ENCODE measurements at places on chromosomes 6 and 20. TPM values are rescaled to one million over a fixed set of nuclear protein-coding genes. Genes with fewer than 3 reads are reported as not detected.

GRCh38 chr6:38813041-38813823 is 98.1 kb downstream of the DNAH8 start:
- no peak for DNase-seq

Gene EEF1A2
- total RNA-seq: 1,286 TPM

DNA sequence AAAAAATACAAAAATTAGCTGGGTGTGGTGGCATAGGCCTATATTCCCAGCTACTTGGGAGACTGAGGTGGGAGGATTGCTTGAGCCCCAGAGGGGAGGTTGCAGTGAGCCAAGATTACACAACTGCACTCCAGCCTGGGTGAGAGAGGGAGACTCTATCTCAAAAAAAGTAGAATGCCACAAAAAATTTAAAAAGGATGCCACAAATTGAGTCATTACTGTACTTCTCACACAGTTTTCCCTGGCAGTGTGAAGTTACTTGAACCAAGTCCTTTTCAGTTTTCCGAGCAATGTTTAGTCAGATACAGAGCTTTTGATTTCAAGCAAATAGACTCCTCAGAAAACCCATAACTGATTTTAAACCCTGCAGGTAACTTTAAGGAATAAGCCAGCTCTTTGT is 53.3 kb downstream of the TNFRSF21 start:
- DNase-seq: no peak

Gene MACROD2
- total RNA-seq: 3.6 TPM

- no peak for DNase-seq
These were observed 48.1 kb downstream of the RIPOR2 start for GRCh38 chr6:24887545-24888140.

DNA sequence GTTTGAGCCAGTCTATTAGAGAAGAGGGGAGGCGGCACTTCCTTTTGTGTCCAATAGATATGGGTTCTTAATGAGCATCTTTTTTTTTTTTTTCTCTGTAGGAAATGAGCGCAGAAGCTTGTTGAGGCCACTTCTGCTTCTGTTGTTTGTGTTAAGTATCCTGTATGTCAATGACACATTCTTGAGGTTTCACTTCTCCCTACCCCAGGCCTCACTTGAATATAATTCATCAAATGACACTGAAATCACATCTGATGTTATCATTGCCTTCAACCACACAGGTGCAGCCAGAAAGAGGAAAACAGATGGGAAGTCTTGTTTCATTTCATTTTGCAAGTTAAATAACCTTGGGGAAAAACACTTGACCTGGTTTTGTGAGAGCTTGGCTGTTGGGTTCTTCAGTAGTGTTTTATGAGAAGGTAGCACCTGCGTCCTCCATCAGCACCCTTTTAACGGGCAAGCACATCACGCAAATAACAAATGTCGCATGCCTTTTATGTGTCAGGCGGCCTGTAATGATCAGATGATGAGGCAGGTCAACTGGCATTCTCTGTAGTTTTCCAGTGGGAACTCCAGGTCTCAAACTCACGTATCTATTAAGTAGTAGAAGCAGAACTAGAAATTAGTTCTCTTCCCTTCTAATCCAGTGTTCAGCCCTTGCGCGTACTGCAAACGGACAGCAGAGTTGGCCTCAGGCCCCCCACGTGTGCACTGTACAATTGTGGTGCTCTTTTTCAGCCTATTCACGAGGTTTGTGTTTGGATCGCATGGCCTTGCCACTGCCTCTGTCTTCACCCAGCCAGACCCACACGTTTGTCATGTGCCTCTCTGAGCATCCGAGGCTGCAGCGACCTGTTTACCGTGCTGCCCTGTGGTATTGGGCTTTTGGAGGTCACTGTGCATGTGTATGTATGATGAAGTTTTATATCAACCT is 23.5 kb downstream of the PLEKHG1 start:
- no peak for DNase-seq

GRCh38 chr20:1370548-1371110 is 22.2 kb downstream of the FKBP1A start:
- no peak for DNase-seq

- DNase-seq: peak; percentile 64
These were observed 92.1 kb downstream of the TASP1 start for GRCh38 chr20:13546497-13547131.

DNA sequence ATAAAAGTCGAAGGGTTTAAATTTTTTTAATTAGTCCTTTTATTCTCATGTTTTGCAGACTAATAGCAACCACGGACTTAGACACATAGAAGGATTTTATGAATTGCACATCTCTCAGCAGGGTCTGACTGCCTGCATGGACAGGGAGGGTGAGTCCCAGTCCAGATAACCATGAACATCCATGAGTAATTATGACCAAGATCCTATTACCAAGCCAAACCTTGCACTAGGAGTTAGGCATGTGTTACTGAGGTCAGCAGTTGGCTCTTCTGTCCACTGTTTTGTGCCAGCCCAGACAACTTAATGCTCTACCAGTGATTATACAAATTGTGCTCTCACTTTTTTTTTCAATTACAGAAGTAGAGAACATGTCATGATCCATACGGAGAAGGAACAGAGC is 211.2 kb downstream of the MAFB start:
- DNase-seq: no peak

DNA sequence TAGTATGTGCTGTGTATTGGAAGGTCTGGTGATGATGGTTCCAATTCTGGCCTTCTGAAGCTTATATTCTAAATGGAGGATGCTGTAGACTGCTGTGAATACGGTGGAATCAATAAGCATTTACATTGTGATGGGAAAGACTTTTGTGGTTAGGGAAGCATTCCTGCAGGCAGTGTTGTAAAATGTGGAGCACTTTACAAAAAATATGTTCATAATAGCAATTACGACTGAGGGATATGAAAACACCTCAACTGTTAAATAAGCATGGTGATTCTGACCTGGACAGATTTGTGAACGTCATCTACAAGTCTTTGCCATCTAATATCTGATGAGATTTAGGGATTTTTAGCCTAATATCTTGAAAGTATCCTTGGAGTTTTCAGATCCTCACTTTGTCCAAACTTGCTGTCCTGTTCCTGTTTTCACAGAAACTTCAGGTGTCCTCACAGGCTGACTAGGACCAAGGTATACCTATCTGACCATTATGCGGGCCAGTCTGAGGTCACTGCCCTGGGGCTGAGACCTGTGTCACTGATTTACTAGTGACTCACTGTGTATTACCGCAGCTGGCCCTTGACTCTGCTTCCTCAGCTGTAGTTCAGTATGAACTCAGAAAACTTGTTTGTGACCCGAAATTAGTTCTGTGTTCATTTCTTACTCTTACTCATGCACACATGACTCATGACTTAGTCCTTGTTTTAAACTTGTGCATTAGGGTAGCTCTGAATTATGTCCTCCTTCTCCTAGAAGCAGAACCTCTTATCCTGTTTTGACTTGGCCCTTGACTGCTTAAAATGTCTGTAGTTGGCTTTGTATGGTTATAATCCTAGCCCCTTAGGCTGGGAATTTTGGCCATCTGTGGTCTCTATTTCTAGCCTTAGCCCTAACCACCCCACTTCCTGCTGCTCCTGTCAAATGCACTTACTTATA is 343.0 kb downstream of the CDKAL1 start:
- DNase-seq: no peak

Gene PLG
- total RNA-seq: not detected

Gene CLVS2
- total RNA-seq: 0.05 TPM

Gene TRIM31
- not detected for total RNA-seq

DNA sequence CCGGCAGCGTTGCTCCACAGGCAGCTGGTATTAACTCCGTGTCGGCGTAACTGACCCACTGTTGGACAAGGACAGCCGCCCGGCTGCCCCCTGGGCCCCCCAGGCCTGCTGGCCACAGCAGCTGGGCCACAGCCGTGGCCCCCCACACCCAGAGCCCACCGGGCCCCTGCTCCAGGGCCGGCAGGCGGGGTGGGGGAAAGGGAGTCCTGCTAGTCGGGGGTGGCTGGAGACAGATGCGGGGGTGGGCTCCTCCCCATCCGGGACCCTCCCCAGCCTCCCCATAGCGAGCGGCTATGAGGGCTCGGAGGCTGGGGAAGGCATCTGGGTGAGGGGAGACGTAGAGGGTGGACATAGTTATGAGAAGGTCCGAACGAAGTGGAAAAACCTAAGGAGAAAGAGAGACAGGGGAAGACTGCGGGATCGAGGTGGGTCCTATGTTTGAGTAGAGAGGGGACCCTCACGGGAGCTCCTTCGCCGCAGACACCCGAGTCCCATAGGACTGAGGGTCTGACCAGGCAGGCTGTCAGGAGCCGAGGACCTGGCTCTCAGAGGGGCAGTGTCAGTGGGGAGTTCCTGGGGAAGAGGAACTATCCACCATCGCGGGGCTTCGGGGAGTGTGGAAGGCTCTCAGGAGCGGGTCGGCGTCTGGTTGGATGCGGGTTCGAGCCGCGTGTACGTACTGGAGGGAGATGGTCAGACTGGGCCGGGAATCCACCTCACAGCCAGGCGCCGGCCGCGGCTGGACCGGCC is 511 bp downstream of the VARS1 start:
- no peak for DNase-seq

GRCh38 chr6:142863981-142864380 is 81.0 kb downstream of the HIVEP2 start:
- no peak for DNase-seq

Gene SLC22A3
- 1.0 TPM for total RNA-seq

Gene EPB41L1
- 14.6 TPM for total RNA-seq

DNA sequence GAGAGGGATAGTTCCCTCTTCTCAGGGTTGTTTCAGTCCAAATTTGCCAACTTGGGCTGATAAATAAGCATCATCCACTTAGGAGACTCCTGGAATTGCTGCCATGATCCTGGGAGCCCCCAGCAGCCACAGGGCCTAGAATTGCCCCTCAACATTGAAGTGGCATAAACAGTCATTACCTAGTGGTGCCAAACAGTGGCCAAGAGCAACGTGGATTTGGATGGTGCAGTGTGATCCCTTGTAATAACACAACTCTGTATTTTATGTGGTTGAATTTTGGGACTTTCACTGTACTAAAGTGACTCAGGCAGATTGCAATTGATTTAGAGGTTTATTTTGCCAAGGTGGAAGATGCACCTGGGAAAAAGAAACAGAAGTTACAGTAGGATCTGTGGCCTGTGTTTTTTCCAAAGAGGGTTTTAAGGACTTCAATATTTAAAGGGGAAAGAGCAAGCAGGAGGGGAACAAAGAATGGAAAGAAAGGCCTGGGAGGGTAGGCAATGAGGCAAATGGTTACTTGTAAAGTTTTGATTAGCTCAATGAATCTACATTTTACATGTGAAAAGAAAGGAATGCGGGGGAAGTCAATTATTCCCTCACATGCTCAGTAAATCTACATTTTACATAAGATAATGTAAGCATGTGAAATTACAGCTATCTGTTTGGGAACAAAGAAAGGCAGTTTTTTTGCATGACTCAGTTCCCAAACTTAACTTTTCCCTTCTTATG is 168.0 kb upstream of the NOX3 start:
- no peak for DNase-seq

DNA sequence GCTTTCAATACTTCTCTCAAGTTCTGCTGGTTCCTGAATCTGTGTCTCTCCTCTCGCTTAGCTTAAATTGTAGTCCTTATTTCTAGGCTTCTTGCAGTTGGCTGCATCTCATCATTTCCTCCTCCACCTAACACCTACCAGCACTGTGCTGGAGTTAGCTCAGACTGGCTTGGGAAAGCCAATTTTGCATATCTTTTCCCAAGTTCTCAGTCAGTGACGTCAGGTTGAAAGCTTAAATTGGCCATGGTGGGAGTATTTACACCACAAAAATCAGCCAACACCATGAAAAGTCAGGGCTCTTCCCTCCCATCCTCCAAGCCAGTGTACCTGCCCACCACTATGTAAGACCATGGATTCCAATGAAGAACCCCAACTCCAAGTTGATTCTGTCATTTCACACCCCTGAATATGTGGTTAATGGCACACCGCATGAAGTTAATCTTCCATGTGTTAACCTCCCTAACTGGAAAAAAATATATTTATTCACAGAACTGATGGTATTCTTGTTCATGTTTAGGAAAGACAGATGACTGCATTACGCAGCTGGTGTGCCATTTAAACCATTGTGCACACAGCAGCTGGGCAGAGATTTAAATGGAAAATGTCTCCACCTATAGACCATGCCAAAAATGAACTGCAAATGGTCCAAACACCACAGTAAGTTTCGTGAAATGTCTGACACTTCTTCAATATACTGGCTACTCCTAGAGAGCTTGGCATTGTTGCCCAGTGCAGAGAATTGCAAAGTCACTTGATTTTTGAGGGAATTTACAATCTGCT is 274.1 kb upstream of the MAP3K7 start:
- DNase-seq: no peak

Gene DEFB132
- not detected for total RNA-seq

DNA sequence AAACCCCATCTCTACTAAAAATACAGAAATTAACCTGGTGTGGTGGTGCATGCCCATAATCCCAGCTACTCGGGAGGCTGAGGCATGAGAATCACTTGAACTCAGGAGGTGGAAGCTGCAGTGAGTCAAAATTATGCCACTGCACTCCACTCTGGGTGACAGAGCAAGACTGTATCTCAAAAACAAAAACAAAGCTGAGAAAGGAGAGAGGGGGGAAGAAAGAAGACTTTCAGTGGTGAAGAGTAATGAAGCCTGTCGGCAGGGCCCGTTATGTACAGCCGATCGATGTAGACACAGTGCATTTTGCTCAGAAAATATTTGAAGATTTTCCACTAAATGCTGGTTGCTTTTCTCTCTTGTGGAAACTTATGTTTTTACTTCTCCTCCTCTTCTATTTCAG is 13.8 kb downstream of the VAPB start:
- DNase-seq: no peak

Gene MYMX
- 0.36 TPM for total RNA-seq

Gene THBS2
- 6.9 TPM for total RNA-seq

Gene PSORS1C2
- not detected for total RNA-seq

Gene SIRPB1
- 0.27 TPM for total RNA-seq

DNA sequence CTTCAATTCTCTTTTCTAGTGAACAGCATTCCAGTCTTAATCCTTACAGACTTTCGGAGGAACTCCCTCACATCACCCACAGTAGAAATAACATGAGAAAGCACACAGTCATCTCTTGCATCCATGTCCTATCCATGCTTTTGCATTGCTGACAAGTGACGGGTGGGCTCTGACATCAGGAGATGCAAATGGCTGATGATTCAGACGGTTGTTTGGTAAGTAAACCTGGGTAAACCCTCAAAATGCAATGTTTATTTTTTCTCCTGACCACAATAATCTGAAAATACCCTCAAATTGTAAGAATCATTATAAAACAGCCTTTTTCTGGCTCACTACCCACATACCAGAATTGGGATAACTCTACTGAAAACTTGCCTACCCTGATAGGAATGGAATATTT is 792.0 kb downstream of the MAFB start:
- no peak for DNase-seq

Gene HLA-DMA
- 15.8 TPM for total RNA-seq

- no peak for DNase-seq
These were observed 182.0 kb upstream of the AGPAT4 start for GRCh38 chr6:161455848-161456247.
